ENCODE measurements at places on chromosomes 11 and 22.

DNA sequence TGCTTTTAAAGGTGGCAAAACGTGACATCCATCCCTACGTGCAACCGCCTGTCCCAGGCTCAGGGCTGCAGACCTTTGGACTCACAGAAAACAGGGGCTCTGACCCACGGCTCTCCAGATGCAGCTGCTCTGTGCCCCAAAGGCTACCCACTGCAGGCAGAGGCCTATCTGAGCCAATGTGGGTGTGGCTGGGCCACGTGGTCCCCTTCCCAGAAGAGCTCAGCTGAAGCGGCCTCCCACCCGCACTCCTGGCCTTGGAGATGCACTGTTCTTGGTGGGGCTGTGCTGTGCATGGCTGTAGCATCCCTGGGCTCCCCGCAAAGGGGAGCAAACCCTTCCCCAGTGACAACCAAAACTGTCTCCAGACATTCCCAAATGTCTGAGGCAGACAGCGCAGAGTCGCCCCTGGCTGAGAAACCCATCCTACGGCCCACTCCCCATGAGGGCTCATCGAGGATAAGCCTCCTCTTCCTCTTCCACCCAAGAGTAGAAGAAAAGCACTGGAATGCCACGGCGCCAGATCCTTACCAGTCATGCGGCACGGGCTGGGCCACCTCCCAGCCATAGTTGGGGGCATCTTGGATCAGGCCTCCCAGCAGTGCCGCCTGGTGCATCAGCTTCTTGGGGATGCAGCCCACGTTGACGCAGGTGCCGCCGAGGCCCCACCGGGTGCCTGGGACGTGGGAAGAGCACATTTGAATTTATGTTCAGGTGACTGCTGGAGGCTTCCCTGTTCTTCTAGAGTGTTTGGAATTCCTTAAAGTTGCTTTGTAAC lies 23.1 kb upstream of the COMT start:
- no peak for DNase-seq

DNA sequence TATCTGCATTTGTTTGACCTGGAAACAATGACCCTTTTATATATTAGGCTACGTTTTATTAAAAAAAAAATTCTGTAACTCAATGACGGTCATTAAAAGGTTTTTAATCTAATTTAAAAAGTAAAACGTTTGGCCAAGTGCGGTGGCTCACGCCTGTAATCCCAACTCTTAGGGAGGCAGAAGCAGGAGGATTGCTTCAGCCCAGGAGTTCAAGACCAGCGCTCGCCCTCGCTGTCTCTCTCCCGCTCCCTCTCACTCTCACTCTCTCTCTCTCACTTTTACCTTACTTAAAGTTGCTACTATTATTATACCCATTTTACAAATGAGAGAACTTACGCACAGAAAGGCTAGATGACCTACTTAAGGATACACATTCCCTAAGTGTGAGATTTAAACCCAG lies 814 bp upstream of the NARS2 start:
- DNase-seq, result no peak

GRCh38 chr11:15635521-15635920 lies 520.8 kb downstream of the INSC start:
- no peak for DNase-seq

GRCh38 chr22:20741008-20741633 lies 32.8 kb upstream of the SERPIND1 start:
- DNase-seq, result no peak

- DNase-seq, result no peak
Observed at GRCh38 chr22:39252461-39253434, 8.0 kb upstream of the PDGFB start.

- DNase-seq, result peak; percentile 90
Observed at GRCh38 chr22:24810043-24810749, 4.2 kb downstream of the SGSM1 start.

DNA sequence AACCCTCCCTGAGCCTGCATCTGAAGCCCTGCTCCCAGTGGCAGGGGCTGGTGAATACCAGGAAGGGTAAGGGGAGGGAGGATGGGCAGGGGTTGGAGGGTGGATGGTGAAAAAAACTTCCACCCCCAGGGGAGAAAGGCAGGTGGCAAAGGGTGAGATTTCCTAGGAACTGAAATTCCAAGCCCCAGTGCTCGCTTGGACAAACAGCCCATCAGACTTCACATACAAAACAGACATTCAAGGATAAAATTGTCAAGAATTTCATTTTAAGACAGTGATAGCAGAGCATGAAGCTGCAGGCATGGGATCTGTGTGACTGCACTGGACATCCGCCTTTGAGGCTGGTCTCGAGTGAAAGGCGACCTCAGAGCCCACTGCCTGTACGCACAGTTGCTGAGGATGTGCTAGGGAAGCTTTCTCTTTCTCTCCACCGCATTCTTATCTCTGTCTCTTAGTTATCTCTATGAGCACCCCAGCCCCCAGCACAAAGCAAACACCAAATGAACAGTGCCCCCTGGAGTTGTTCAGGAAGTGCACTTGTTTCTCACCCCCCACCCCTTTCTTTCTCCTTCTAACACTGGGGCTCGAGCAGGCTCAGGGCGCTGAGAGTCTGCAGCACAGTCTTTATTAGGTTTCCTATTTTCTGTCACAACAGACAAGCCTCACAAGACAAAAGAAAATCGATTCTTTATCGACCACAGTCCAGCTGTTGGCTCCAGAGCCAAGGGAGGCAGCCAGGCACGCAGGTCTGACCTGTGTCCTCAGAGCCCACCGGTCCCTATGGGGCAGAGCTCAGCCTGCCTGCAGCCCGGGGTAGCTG lies 237.3 kb upstream of the NCAM1 start:
- no peak for DNase-seq

DNA sequence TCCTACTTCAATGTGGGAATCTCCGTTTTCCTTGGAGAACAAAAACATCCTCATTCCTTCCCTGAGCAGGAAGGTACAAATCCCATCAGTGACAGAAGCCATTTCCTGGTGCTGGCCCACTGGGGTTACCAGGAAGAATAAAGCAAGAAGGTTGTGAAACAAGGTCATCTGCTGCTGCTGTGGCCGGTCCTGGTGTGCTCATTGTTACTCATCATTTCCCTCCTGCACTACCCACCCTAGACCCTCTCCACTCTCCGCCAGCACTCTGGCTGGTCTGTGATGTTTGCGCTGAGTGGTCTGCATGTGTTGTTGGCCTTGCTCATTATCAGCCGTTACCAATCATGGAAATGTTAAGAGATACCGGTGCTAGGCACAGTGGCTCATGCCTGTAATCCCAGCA lies 37.0 kb downstream of the OSBP2 start:
- DNase-seq, result no peak

DNA sequence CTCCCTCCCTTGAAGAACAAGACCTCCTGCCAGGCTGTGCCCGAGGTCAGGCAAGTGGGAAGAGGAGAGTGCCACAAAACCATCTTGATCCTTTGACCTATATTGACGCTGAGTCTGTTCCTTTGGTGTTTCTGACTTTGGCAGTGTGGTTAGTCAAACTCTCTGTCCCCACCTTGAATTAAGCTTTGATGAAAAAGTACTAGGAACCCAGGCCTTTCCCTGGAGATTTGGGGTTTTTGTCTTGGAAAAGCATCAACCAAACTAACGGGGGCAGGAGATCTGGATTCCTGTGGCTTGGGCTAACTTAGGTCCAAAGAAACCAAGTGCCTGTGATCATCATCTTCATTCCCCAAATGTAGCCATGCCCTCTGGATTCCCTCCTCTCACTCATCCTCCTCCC lies 40.4 kb downstream of the ARFGAP2 start:
- no peak for DNase-seq

DNA sequence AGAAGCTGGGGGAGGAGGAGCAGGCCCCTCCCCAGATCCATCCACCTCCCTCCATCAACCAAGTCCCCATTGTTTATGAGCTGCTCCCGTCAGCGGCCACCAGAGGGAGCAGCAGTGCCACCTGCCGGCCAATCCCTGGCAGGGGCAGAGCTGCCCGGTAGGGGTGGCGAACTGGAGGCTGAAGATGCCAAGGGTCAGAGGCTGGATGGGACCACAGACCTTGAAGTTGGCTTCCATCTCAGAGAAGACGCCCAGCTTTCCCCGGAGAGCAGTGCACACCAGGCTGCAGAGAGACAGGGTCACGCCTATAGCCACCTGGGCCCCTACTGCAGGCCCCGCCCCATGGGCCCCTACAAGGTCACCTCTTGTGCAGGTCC lies 3.6 kb downstream of the FIBP start:
- no peak for DNase-seq

DNA sequence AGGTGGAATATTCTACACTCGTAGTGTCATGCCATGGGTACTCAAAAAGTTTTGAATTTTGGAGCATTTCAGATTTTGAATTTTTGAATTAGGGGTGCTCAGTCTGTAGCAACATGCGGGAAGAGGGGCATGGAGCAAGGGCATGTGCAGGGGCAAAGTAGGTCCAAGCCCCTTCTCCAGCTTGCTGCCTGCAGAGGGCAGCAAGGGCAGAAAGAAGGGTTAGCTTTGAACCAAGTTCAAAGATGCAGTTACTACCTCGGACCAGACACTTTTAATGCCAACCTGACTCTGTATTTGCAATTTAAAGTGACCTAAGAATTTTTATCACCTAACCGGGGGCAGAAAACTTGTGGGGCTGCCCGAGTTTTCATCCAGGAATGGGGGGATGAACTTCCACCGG lies 68.2 kb downstream of the CD82 start:
- no peak for DNase-seq

GRCh38 chr11:72226701-72227100 lies 2.1 kb downstream of the INPPL1 start:
- DNase-seq, result no peak

DNA sequence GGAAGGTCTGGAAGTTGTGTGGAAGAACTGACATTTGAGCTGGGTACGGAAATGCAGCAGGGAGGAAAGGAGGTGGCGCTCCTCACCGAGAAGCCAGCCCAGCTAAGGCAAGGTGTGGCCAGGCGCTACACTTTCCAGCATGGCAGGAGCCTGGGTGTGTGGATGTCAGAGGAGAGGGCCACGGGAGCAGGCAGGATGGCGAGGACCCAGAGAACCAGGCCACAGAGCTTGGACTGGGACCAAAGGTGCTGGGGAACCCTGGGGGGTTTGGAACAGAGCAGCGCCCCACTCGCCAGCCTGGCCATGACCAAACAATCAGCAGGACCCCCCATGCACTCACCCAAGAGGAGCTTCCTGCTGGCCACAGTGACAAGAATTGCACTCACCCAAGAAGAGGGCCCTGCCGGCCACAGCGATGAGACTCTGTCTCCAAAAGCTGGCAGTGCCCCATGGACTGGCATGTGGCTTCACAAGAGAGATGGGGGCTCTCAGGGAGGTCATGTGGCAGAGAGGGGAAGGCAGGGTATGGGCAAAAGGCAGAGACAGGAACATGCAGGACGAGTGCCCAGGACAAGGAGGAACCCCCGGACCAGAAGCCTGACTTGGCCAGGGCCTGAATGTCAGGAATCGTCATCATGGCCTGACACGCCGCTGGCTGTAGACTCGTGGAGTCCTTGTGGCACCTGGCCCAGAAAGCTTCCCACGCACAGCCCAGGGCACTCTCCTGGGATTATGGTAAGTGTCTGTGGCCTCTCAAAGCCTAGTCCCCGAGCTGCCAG lies 45.4 kb downstream of the IGF2 start:
- peak; percentile 62 for DNase-seq

GRCh38 chr11:115606498-115607220 lies 102.4 kb upstream of the CADM1 start:
- no peak for DNase-seq
